ENCODE measurements at places on chromosomes 11 and 22.

GRCh38 chr11:58863697-58864096, 19.2 kb upstream of the GLYATL2 start:
- no peak overlapping the region for H3K27ac ChIP-seq
- H3K27me3 ChIP-seq: no peaks in the 10 kb centered on the region
- no peak for DNase-seq
- H3K4me3 ChIP-seq: no peak overlapping the region

DNA sequence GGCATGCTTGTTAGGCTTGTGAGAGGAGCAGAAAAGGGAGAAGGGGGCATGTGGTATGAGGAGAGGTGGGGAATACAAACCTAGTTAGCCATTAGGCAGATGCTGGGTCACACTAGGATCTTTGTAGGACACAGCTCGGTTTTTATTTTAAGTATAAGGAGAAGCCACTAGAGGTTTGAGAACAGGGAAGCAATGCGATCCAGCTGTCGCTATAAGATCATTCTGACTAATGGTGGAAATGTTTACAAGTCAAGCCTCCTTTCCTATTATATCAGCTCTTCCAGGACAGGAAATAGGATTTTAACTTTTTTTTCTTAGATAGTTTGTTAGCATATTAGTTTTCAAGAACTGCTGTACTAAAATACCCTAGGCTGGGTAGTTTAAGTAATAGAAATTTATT, 609.9 kb downstream of the INSC start:
- peaks cover 4% of the 10 kb centered on the region for H3K27me3 ChIP-seq
- H3K36me3 ChIP-seq: no peaks in the 10 kb centered on the region
- no peaks in the 10 kb centered on the region for H3K4me1 ChIP-seq
- DNase-seq: no peak

DNA sequence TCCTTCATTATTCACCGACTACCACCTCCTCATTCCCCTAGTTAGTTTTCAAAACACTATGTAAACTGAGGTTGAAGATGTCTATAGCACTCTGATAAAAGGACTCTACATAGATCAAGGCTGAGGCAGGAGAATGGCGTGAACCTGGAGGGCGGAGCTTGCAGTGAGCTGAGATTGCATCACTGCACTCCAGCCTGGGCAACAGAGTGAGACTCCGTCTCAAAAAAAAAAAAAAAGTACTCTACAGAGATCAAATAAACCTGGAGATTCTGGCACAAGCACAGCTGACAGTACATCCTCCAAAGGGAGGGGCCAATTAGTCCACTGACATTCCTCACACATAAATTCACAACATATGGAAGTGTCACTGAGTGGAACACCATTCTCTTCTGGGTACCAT, 31.0 kb downstream of the TSG101 start:
- no peak for DNase-seq
- peaks cover 15% of the 10 kb centered on the region for H3K36me3 ChIP-seq
- no peaks in the 10 kb centered on the region for H3K27me3 ChIP-seq

GRCh38 chr11:62217191-62217748, 8.8 kb downstream of the SCGB2A1 start:
- no peak overlapping the region for H3K27ac ChIP-seq
- H3K36me3 ChIP-seq: no peaks in the 10 kb centered on the region
- H3K27me3 ChIP-seq: peaks cover 3% of the 10 kb centered on the region

DNA sequence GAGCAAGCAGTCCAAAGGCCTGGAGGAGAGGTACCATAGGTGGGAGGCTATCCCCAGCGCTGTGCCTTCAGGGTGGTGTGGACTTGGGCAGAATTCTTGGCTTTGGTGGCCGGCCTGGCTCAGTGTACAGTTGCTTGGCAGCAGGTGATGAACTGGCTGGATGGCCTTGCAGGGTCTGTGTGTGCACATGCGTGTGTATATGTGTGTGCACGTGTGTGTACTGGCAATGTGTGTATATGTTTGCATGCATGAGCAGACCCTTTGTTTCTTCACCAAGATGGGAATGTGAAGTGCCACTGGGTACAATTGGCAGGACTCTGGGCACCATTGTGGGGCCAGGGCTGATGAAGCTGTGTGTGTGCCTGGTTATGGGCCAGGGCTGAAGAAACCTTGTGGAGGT, 53.0 kb downstream of the CEP164 start:
- no peak for DNase-seq
- no peak overlapping the region for H3K27ac ChIP-seq
- H3K4me3 ChIP-seq: no peak overlapping the region
- peaks cover 13% of the 10 kb centered on the region for H3K4me1 ChIP-seq
- H3K27me3 ChIP-seq: no peaks in the 10 kb centered on the region

DNA sequence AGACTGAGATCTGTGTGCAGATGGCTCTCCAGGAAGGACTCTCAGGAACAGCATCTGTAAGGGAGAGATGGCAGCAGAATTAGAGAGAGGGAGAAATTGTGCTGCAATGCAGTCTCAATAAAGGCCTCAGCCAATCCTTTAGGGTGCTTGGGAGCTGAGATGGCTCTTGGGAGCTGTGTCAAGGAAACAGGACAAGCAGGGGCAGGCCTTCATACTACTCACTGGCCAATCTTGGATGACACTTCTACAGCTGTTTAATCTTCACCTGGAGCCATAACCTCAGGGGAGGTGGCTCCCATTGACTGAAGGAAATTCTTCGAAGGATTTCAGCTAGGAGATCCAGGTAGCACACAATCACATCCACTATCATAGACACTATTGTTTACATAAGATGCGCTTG, 10.0 kb downstream of the OR5B21 start:
- H3K4me1 ChIP-seq: no peaks in the 10 kb centered on the region
- no peak overlapping the region for H3K27ac ChIP-seq
- DNase-seq: no peak

GRCh38 chr11:15927864-15928217, 428.5 kb downstream of the SOX6 start:
- no peak for DNase-seq
- H3K27ac ChIP-seq: no peak overlapping the region
- no peaks in the 10 kb centered on the region for H3K27me3 ChIP-seq
- no peak overlapping the region for H3K4me3 ChIP-seq
- no peaks in the 10 kb centered on the region for H3K4me1 ChIP-seq

Data from astrocyte (in vitro differentiated cells and primary cell).